Heart right ventricle (tissue), 16 donors: ENCODE measurements at places on chromosomes 3 and 15. TPM values are rescaled to one million over a fixed set of nuclear protein-coding genes. Genes with fewer than 3 reads are reported as not detected.

The PLS1 gene
- 1.8 TPM for total RNA-seq

The GP5 gene
- 0.09 TPM for total RNA-seq

The SLC9C1 gene
- total RNA-seq = 1.9 TPM

The ATP2B2 gene
- not detected for total RNA-seq

The KLF13 gene
- 55.4 TPM for total RNA-seq

The KCNAB1 gene
- 2.5 TPM for total RNA-seq

The GCNT3 gene
- not detected for total RNA-seq

The TRAT1 gene
- total RNA-seq = not detected
